Dermis blood vessel endothelial cell (primary cell): ENCODE measurements at places on chromosomes 2 and 18.

DNA sequence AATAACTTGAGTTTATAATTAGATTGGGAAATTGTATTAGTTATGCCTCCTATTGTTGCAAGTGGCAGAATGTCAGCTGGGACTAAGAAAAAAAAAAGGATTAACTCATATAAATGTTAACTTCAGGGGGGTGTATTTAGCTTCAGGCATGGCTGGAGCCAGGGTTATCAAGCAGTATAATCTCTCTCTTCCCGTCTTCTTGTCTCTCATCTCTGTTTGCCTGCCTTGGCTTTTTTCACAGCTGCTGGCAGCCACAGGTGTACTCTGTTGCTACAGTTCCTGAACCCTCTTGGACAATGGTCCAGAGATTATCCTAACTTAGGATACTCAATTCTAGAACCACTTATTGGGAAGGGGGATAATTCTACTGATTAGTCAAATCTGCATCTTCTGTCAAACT is 370.7 kb upstream of the MEX3C start:
- DNase-seq: no peak

DNA sequence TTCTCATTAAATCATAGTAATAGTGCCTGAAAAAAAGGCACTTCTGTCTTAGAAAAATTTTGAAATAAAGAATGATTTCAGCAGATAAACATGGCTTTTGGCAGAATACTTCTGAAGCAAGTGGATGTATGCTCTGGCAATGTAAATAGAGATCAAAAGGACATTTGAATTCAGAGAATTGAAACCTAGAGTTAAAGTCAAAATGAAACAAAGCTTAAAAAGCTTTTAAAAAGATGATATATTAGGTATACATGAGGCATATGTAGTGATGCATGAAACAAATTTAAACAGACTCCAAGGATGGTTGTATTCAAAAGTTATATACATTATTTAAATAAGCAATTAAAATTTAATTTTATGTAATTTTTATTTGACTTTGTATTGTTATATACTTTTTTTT is 1344.5 kb upstream of the TMEFF2 start:
- no peak for DNase-seq

GRCh38 chr2:40485854-40486253 is 34.0 kb upstream of the SLC8A1 start:
- DNase-seq: no peak

- DNase-seq: no peak
These were observed 462.4 kb upstream of the ACVR2A start for GRCh38 chr2:147382322-147382948.

DNA sequence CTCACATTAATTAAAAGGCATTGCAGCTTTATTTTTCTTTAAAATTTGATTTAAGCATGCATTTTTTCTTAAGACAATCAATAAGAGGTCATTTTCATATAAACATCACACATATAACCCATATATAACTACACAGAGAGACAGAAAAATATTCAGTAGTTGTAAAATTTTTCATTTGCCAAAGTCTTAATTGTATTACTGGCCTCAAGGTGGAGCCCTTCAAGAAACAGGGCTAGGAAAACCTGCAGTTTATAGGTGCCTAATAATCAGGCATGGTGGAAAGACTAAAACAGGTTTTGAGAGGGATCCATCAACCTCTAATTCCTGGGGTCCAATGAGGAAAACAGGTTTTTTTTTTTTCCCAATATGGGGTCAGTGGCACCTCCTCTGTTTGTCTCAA is 71.3 kb upstream of the ZNF804A start:
- DNase-seq: no peak

DNA sequence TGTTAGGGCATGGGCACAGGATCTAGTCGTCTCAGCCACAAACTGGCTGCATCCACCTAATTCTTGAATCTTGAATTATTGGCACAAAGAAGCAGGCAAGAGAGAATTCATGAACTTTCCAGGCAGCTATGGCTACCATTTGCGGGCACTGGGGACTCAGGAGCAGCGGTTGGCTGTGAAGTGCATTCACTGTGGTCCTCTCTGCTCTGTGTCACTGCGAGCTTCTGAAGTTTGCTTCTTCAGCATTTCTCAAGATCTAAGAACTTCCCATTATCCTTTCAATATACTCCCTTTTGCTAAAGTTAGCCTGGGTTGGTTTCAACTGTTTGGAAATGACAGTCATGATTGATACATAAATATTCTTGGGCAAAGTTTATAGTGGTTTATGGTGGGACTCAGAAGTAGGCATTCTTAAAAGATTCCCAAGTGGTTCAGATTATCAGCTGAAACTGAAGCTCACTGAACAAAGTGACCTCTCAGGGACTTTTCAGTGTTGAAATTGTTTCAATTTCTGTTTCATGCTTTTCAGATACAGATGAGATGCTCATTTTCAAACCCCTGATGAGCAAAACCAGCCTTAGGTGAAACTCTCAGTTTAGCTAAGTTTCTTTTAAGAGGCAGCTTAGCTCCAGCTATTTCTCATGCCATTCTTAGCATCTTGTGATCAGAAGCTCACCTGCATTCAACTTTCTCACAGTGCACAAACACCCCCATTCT is 1258.3 kb upstream of the GYPC start:
- DNase-seq: no peak

GRCh38 chr2:109644571-109645275 is 30.6 kb downstream of the SOWAHC start:
- no peak for DNase-seq

DNA sequence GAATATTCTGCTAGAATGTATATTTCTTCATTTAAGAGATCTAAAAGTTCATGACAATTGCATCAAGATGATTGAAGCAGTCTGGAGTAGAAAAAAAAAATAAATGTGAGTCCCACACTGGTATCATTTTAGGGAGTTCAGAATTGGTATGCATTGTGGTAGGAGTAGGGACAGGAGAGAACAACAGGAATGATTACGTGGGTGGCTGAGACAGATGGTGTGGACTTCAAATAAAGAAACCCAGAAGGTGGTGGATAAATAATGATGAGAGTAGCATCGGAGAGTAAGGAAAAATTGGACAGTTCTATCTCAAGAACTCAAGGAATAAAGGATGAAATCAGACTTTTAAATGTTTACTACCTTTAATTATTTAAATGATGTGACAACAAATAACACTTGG is 289.6 kb downstream of the GALNT13 start:
- DNase-seq: no peak

DNA sequence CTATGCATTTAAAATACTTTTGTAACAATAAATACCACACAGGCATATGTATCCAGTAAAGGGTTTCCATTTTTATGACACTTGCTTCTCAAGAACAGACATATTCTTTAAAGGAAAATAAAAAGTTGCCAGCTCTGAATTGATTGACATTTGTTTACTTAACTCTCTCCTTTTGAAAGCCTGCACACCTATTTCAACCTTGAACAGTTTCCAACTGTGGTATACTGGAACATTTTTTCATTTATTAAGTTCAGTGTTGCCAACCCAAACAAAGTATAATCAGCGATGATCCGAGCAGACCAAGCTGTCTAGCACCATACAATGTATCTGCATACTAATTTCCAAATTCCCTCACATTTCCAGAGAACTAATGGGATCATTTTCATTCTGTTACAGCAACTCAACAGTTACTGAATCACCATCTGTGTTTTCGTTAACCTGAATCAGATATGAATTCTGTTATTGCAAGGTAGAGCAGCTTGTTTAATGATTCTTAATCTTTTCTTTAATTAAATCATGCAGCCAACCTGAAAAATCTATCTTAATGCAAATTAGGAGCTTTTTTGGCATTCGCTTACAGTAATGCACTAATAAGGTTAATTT is 725.5 kb upstream of the ZEB2 start:
- DNase-seq: no peak

GRCh38 chr2:235523021-235523420 is 29.2 kb downstream of the AGAP1 start:
- DNase-seq: no peak

GRCh38 chr2:119544939-119545475 is 758 bp downstream of the CFAP221 start:
- no peak for DNase-seq

DNA sequence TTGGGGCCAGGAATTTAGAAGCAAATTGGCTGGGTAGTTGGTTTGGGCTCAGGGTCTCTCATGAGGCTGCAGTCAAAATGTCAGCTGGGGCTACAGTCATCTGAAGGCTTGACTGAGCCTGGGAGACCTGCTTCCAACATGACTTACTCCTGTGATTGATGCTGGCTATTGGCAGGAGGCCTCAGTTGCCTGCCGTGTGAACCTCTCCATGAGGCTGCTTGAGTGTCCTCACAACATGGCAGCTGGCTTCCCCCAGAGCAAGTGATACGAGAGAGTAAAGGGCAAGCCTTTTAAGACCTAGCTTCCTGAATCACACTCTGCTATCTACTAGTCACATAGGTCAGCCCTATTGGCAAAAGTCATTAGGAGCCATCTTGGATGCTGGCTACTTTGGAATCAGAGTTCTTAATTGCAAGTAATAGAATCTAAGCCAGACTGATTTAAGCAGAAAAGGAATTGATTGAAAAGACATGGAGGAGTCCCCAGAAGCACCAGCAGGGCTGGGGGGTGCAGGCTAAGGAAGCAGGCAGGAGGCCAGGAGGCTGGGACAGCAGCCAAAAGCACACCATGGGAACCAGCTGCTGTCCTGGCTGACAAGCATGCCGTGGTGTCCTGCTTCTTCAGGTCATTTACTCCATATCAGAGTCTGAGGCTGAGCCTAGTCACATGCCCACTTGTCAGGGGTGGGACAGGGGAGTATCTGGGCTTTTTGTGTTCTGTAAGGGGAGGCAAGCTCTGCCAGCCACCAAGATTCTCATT is 7.8 kb upstream of the GIGYF2 start:
- DNase-seq: peak; percentile 77

GRCh38 chr2:104538077-104538476 is 315.8 kb upstream of the POU3F3 start:
- DNase-seq: no peak

DNA sequence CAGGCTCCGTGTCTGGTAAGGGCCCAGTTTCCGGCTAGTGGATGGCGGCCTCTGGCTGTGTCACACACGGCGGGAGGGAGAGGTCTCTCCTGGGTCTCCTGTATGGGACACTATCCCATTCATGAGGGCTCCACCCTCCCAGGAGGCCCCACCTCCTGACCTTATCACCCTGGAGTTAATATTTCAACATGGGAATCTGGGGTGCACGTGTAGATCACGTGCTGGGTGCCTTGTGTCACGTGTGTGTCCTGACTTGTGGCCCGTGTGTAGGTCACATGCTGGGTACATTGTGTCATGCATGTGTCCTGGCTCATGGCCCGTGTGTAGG is 9.9 kb downstream of the NEU4 start:
- no peak for DNase-seq

DNA sequence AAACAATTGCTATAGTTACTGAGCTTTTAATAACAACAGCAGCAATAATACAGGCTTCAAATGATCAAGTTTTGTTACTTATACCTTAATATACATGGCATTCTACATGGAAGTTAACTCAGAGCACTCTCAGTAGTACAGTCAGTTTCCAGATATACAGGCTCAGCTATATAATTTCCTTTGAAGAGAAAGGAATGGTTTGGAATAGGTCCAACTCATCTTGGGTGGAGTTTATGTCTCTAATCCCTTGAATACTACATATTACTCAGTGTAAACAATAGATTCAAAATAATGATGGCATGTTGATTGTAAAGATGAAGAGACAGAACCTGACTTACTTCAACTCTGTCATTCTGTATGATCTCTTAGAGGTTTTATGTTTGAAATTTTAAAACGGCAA is 174.9 kb downstream of the EPHA4 start:
- DNase-seq: peak; percentile 7

GRCh38 chr18:64972545-64972944 is 778.3 kb upstream of the CDH7 start:
- no peak for DNase-seq

- DNase-seq: no peak
These were observed 971 bp downstream of the ZNF385B start for GRCh38 chr2:179860255-179861026.

DNA sequence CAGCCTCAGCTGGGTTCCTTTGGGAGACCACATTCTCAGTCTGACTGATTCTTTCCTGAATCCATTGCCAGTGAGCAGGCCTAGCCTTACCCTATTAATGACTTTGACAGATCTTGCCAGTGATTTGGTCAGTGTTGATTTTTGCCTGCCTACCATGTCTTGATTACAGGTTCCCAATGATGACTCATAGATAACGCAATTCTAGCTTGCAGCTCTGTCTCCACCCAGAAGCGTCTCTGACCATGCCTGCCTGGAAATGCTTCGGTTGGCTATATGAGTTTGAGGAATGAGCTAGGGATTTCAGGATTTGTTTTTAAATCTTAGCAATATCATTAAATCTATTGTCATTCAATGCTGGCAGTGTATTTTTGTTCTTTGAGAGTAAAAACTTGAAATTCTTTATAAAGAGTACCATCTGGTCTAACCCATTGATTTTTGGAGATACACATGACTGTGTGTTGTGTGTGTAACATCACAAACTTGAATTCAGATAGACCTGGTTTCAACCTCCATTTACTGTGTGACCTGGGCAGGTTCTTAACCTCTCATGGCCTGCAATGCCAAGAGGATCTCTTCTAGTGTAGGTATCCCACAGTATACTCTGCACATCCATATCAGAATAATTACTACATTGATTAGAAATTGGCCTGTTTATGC is 57.0 kb downstream of the CCDC150 start:
- DNase-seq: peak; percentile 47

- peak; percentile 75 for DNase-seq
These were observed 15.9 kb downstream of the FAM210A start for GRCh38 chr18:13710414-13710831.

GRCh38 chr18:210075-210474 is 51.7 kb downstream of the USP14 start:
- DNase-seq: no peak

GRCh38 chr2:15939556-15939853 is 845 bp upstream of the MYCN start:
- DNase-seq: peak; percentile 77

DNA sequence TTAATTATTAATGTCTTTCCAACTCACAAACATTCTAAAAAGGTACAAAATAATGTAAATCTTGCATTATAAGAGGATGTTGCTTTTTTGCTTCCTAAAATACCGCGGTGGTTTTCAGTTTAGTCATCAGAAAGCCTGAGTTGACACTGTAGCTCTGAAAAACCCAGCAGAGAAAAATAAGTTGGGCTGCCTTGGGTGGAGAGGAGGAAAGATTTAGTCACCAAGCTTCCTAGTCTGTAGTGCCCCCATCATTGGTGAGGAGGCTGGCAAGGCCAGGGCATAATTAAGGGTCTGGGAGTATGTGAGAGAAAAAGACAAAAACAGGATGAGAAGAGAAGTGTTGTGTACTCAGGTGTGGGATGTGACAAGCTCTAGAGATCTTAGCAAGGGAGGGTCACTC is 5.7 kb downstream of the PTPRM start:
- peak; percentile 27 for DNase-seq
